ENCODE measurements at places on chromosomes 2 and 18.

GRCh38 chr2:186540941-186541340 is 48.9 kb upstream of the ITGAV start:
- DNase-seq: no peak

- DNase-seq: no peak
Observed at GRCh38 chr2:198753101-198753500, 704.6 kb downstream of the SATB2 start.

DNA sequence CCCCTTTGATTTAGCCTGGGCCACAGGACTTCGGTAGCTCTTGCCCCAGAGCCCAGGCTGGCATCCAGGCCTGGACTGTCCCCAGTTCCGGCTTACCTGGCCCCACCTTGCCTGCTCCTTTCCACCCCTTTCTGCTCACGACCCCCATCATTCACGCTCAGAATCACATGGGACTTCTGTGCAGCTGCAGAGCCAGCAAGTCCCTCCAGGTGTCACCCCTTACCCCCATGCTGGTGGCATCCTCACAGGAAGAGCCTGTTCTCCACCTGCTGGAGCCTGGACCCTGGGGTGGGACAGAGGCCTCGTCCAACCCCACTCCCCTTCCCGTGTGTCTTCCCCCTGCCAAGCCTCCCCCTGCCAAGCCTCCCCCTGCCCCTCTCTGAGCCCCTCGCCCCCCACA is 7.9 kb upstream of the KCNIP3 start:
- DNase-seq: no peak

DNA sequence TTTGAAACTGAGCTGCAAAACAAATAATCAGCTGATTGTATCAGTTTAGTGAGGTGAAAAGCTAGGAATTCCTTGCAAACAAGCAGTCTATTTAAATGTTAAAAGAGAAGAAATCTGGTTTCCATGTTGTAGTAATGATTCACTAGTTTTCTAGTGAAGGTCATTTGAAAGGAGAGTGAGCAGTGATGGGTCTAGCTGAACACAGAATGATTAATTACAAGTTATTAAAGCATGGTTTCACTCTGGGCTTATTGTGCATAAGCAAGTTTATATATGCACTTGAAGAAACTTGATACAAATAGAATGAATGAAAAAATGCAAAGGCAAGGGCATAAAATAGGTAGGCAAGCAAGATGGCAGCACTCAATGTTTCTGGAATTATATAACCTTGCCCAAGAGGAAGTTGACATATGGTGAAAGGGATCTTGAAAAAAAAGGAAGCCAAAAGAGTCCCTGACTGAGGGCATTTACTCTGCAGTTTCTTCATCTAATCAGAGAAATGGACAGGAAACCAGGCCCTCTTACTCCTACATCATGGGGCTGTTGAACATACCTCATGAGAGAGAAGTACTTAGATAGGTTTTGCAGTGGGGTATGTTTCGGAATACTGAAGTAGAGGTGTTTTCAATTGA is 53.2 kb downstream of the PLCL1 start:
- no peak for DNase-seq

DNA sequence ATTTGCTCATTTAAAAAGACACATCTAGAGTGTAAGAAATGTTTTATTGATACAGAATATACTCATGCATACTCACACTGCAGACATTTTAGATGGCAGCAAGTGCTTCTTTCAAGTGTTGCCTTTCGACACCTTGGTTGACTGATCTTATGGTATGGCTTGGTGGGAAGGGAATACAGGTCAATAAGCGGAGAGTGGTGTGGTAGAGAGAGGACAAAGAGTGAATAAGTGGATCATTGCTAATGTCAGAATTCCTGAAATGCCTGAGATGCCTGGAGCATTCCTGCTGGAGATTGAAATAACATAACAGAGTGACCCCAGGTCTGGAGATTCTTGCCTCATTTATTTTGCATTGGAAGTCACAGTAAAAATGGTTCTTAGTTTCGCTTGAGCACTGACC is 76.7 kb downstream of the RND3 start:
- DNase-seq: no peak

- DNase-seq: no peak
Observed at GRCh38 chr2:170354388-170354787, 176.4 kb downstream of the MYO3B start.

GRCh38 chr2:224572338-224572737 is 12.8 kb downstream of the CUL3 start:
- no peak for DNase-seq

- DNase-seq: no peak
Observed at GRCh38 chr2:196169516-196169915, 1.9 kb downstream of the STK17B start.

DNA sequence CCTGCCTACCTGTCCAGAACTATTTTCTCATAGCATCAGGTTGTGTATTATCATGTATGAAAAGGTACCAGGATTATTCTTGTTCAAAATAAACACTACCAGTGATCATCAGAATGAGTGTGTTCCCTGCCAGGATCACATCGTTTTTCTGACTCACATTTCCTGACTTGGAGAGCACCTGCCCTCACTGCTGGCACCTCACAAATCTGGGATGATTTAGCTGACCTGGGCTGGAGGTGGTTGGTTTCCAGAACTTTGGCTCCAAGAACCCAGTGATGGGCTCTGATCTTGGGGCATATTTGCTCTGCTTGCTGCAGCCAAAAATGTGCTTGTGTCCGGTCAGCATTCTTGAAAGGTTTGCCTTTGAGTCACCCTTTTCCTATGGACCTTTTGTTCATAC is 836.3 kb upstream of the ACVR2A start:
- DNase-seq: no peak

GRCh38 chr2:131127076-131127475 is 21.9 kb downstream of the PLEKHB2 start:
- no peak for DNase-seq

DNA sequence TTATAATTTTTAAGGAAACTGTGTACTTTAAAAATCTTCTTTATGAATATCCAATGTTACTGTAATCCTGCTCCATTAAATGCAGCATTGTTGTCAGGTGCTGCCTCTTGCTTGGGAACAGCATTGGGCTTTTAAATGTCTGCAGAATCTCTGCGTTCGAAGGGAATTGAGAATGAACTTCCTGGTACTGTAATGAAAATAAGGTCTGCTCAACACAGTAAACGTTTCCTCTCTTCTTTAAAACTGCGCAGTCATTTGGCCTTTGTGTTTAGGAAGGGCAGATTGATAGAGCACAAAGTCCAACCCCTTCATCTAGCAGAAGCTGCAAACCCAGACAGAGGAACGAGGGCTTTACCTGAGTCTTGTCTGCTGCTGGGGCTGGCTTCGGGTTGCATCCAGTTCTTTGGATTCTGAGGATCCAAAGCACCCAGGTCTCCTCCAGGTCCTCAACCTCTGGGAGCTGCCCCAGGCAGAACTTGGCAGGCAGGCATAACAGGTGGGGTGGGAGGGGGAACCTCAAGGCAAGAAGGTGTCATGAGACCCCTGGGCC is 104.5 kb downstream of the UGGT1 start:
- DNase-seq: no peak

- no peak for DNase-seq
Observed at GRCh38 chr2:186879312-186879711, 30.3 kb upstream of the ZSWIM2 start.

- DNase-seq: no peak
Observed at GRCh38 chr2:218275371-218276072, 5.2 kb downstream of the PNKD start.

- no peak for DNase-seq
Observed at GRCh38 chr18:46332921-46333341, 228.7 kb downstream of the HAUS1 start.

DNA sequence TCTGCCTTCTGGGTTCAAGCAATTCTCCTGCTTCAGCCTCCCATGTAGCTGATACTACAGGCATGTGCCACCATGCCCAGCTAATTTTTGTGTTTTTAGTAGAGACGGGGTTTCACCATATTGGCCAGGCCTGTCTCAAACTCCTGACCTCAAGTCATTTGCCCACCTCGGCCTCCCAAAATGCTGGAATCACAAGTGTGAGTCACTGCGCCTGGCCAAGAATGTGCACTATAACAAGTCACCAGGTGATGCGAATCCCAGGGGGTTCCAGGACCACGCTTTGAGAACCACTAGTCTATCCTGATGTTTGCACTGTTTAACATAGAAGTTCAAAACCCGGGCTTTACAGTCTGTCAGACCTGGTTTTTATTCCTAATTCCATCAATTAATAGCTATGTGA is 144.8 kb downstream of the SUCLG1 start:
- no peak for DNase-seq

- peak; percentile 44 for DNase-seq
Observed at GRCh38 chr2:71716697-71717624, 263.6 kb downstream of the DYSF start.

- no peak for DNase-seq
Observed at GRCh38 chr2:66346231-66346664, 88.7 kb upstream of the MEIS1 start.

GRCh38 chr2:113219889-113220641 is 46.3 kb downstream of the PSD4 start:
- no peak for DNase-seq

GRCh38 chr2:104233591-104233990 is 620.3 kb upstream of the POU3F3 start:
- no peak for DNase-seq

DNA sequence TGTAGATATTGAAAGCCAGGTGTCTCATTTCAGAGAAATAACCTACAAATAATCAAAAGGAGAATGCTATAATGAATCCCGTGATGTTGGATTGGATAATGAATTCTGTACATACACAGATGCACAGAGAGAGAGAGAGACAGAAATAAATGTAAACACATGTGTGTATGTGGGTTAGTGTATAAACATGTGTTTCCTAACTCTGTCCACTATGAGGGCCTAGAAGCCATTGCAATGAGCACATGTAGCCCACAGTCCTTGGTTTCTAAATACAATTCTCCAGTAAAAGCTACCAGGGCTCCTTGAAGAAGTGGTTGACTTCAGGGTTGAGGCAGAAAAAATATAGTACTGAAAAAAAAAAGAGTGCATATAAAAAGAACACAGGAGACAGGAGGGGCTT is 109.5 kb downstream of the INHBB start:
- DNase-seq: no peak

DNA sequence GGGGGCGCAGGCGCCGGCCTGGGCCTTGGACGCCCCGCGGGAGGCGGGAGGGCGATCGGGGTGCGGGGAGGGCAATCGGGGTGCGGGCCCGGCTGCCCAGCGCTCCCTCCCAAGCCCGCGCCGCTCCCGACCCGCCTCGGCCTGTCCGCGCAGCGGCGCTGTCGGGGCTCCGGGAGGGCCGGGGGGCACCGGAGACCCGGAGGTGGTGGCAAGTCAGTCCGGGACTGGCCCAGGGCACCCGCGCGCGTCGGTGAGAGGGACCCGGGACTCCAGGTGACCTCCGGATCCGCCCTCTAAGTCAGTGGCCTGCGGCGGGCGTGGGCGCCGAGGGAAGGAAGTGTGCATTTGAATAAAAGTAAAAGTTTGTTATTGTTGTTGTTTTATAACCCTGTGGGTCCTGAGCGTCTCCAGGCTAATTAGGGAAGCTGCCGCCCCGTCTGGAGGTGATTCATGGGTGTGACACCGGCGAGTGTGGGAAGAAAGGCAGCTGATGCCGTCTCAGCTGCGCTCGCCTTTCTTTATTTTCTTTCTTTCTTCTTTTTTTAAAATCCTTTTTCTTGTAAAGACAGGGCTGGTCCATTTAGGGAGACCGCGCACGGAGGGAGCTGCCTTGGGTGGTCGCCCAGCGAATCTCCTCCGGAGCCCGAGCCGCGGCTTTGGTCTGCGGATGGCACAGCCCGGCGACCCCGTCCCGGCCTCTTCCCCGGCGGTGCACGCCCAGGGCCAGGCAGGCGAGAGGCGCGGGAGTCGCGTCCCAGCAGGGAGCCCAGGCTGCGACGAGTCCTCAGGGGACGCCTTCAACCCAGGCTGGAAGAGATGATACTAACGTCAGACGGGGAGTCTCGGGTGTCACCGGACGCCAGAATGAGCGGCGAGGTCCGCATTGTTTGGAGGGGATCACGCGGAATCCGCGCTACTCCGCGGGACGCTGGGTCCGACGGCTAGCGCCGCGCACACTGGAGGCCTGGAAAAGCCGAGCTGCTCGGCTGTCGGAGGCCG is 627 bp upstream of the CRACDL start:
- no peak for DNase-seq

DNA sequence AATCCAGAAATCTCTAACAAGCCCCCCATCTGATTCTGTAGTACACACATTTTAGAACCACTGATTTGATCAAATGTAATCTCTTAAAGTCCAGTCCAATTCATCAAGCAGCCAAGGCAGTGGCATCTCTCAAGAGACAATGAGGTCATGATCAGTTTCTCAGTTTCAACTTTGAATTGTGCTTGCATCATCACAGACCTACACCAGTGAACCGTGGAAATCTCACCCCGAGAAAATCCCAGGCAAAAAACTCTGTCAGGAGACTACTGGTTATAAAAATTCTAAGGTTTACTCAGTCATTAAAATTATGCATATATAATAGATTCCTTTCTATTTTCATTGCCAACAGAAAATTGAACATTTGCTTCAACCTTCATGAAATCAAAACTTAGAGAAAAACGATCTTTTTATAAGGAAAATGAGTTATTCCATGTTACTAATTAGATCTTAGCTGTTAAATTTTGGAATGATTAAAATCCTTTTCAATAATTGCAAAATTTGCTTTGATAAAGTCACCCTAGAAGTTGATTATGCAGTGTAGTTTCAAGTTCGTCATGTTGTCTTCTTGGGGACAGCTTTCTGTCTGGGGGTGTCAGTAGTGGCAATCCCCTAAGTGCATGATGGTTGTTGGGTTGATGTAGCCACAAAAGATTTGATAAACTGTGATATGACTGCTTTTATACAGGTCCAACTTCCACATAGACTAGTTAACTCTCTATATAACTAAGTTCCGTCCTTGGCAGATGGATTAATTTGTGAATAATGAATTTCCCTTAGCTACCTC is 235.0 kb downstream of the CAMKMT start:
- DNase-seq: no peak

DNA sequence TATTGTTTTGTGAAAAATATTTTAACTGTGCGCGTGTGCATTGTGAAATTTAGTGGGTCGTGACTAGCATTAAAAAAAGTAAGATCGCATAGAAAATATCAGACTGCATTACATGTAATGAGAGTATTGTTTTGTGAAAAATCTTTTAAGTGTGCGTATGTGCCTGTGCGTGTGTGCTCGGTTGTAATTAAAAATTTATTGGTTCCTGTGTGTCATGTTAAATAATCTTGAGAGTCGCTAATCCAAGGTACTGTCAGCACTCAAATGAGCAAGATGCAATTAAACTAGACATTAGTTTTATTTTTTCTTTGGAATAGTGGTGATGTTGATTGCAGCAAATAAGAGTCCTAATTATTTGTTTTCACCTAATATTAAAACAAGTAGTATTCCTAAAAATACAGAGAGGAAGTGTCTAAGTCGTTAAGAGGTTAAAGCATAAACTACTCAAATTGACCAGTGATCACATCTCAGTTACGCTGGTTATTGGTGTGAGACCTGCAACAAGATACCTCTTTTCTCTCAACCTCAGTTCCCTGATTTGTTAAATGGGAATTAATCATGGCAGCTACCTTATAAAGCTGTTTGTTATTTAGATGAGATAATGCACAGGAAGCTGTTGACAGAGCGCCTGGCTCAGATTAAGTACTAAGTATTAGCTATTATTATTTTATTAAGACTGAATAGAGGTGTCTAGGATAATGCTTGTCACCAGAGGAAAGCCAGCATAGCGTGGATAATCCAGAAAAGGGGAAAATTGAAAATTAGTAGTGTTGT is 1.9 kb downstream of the ZDBF2 start:
- DNase-seq: no peak
